Right hindlimb (tissue), 1 donor: ENCODE measurements at places on chromosomes 6 and 20.

- DNase-seq: no peak
These were observed 72.0 kb downstream of the DST start for GRCh38 chr6:56570413-56571359.

DNA sequence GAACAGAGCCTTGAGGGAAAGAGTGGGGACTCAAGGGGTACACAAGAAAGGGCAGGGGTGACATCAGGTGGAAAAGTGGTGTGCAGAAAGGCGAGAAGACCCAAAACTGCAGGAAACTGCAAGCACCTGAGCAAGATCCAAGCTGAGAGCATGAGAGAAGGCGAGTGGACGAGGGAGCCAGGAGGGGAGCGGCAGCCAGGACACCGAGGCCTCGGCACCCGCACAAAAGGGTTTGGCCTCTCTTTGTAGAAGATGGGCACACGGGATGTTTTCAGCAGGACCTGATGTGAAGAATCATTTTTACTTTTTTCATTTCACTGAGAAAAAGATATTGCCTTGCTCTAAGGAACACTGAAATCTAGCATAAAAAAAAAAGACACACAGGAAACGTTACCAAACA lies 82.1 kb upstream of the FOXQ1 start:
- DNase-seq: no peak

DNA sequence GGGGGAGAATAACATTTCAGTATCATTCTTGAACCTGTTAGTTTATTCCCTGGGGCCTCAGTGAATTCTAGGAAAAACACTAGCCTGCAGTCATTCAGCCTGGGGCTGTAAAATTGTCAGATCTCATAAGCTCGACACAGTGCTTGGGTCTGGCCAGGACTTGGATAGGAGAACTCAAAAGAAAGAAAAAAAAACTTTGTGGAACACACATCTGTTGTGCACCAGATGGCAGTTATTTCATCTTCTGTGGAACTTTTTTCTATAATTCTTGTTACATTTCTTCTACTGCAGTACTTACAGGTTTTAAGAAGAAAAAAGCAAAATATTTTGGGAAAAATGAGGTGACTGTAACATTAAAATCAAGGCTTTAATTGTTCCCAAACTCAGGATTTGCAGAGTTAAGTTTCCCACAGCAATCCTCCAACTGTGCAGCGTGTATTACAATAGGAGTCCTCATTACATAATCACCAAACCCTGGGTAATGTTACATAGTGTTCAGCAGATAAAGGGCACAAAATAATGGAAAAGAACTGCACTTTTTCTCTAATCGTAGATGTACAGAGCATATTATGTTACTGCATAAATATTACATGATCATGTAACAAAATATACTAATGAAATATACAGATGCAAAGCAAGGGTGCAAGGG lies 531.1 kb upstream of the CITED2 start:
- DNase-seq: no peak

DNA sequence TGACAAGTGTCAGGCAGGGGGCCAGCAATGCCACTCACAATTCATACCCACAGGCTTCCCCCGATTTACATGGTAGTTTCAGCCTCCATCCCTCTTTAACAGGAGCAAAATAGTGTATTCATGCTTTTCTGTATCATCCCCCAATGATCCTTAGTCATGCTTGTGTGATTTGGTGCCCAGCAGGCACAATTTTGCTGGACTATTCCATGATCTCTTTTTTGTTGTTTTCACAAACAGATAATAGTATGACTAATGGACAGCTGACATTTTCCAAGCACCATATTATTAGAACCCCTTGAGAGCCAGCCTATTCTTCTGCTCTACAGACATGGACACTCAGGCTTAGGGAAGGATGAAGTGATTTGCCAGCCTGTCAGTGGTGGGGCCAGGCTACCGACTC lies 128.2 kb upstream of the RIPOR2 start:
- no peak for DNase-seq

DNA sequence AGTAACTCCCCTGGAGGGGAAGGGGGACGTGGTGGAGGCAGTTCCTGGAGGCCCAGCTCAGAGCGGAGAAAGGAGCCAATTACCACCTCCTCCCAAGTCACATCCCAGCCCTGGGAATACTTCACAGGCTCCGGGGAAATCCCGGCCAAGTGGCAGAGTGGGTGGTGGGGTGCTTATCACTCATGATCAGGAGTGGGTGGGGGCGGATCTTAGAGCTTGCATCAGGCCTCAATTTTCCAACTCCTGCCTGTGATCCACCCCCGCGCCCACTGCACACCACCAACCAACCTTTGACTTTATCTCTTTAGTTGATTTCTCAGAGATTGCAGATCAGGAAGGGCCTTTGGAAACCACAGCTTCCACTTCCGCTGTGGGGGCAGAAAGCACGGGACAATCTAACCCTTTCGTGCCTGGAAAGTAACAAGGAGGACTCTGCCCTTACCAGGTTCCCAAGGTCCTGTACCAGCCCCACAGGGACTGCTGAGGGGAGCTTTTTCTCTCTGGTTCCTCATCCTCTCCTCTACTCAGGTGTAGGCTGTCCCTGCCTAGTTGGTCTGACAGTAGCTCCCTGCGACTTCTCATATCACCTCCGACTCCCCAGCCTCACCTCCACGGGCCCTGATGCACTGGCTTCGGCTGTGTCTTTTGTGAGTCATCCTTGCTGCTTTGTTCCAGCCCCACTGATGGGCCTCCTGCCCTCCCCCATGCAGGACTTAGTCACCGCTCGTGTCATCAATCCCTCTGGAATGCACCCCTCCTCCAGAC lies 24.9 kb upstream of the IER3 start:
- DNase-seq: no peak

GRCh38 chr20:20024942-20025341 lies 7.8 kb downstream of the NAA20 start:
- DNase-seq: no peak

DNA sequence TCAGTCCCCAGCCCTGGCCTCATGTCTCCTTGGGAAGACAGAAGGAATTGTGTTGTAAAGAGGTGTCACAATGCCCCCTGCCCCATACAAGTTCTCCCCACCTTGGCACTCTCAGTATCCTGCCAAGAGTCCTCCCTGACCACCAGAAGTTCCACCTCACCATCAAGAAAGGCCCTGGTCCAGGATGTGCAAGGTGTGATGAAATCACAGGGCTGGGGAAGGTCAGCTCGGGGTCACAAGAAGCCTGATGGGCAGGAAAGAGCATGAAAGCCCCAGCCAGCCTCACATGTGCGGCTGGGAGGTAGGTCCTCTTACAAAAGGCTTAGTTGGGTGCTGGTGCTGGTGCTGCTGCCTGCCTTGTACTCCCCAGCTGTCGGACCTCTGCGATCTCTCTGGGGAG lies 12.9 kb upstream of the C6orf132 start:
- no peak for DNase-seq

DNA sequence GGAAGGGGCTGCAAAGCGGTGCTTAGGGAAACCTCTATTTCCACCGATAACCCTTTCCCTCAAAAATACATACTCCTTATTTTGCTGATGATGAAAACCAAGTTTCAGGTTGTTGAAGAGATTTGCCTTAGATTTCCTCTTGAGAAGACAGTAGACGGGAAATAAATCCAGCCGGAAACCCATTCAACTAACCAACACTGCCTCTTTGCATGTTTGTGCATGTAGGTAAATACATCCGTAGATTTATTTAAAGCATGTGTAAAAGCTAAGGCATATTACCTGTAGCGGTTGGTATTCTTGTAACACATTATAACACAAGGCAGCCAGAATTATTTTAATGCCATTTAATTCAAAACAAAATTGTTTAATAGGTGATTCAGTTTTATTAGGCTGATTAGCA lies 136.3 kb upstream of the SLC22A23 start:
- DNase-seq: no peak

DNA sequence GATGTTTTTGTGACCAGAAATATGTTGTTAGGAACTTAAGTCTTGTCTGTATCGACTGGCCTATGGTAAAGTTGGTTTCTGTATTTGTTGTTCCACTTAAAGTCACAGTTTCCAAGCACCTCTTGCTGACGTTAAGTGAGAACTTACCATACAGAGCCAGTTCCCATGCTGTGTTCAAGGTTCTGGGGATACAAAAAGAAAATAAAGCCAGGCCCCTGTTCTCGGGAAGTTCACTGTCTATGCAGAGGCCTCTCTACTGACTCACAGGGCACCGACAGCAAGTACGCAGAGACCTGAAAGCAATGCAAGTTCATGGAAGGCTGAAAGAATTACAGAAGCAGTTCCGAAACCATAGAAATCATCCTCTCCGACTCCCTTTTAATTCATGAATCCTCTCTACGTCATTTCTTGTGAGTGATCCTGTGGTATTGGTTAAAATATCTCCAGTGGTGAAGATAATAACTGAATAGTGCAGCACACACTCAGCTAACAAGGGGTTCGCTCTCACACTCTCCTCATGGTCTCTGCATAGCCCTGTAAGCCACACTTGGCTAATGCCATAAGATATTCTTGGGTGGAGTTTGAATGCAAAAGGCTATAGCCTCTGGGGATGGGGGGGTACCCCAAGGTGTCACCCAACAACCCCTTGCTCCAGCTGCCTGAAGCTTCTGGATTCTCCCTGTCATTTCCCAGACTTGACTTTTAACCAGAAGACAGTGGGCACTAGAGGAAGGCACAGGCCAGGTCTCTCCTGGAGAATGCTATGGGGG lies 91.2 kb upstream of the EXOC2 start:
- no peak for DNase-seq

DNA sequence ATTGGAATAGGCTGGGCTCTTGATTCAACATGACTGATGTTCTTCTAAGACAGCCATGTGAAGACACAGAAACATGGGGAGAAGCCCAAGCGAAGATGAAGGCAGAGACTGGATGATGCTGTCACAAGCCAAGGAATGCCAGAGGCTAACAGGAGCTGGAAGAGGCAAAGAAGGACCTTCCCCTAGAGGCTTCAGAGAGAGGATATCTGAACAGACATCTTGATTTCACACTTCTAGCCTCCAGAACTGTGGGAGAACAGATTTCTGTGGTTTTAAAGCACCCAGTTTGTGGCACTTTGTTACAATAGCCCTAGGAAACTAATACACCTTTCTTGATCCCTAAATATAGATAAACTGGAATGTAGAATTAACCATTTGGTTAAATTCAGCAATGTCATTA lies 127.0 kb downstream of the EDN1 start:
- DNase-seq: no peak

DNA sequence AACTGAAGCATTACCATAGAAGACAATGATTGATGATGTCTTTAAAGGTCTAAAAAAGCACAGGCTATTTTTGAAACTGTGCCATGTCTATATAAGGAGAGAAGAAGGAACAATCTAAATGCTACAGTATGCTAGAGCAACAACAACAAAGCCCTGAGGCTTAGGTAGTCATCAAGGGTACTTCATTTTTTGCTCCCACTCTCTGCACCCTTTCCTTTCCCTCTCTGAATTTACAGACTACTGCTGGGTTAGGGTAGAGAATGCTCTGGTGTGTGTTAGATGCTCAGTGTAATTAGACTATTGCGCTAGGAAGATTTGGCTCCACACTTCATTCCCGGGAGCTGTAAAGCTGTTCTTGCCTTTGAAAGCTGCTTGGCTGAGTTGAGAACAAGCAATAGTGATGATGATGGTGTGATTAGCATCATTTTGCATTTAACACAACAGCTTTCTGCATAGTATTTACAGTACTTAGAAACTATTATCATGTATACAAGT lies 1262.5 kb upstream of the CITED2 start:
- DNase-seq: no peak

- no peak for DNase-seq
These were observed 86.1 kb downstream of the FAM83B start for GRCh38 chr6:54932622-54933021.

- peak; percentile 72 for DNase-seq
These were observed 765 bp upstream of the GMDS start for GRCh38 chr6:2245877-2246863.

DNA sequence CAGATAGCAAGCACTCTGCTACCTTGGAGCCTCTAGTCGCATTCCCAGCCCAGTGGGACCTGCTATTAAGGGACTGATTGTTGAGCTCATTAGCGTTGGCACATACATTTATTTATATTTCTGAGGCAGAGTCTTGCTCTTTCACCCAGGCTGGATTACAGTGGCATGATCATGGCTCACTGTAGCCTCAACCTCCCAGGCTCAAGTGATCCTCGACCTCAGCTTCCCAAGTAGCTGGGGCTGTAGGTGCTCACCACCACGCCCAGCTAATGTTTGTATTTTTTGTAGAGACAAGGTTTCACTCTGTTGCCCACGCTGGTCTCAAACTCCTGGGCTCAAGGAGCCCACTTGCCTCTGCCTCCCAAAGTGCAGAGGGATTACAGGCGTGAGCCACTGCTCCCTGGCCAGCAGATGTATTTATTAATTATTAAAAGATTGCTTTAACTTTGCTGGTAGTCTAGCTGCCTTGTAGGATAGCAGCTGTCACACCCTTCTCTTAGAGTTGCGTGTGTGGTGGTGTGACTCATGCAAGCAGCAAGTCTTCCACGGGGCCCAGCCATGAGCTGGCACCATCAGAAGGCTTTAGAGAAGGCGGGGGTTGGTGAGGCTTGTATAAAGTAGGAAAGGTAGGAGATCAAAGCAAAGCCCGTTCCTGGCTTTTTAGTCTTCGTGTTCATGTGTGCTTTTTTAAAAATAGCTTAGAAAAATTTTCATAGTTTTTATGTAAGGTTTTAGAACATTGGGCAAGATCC lies 16.5 kb downstream of the ACTR5 start:
- DNase-seq: no peak

DNA sequence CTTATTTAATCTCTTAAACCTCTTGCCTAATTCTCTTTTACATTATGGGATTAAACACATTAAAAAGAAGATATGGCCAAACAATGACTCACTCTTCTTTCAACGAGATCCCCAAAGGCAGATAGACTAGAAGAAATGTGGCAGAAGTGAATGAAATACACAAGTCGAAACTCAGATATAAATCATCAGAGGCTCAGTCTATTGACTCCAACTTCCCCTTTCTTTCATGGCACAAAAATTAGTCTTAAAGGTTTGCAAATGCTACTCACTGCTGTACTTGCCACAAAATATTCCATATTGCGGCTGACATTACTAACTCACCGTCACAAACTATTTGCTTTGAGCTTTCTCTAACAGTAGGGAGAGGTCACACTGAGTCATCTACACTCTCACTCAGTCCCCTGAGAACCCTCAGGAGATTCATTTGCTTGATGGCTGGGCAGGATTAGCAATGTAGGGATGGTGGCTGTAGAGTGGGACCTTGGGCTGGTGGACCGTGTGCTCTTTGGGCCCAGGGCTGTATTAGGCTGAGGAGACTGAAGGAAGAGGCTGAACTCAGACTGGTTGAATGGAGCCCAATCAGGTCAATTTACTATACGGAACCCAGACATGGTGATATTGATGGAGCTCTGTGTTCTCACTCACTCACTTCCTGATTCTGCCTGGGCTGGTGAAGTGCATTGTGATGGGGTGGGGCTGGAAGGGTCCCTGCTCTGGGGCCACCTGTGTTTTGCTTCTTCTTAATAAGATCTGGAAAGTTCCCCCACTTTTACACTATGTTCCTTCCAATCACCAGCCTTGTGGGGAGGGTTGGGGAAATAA lies 42.8 kb upstream of the UBR2 start:
- DNase-seq: no peak

DNA sequence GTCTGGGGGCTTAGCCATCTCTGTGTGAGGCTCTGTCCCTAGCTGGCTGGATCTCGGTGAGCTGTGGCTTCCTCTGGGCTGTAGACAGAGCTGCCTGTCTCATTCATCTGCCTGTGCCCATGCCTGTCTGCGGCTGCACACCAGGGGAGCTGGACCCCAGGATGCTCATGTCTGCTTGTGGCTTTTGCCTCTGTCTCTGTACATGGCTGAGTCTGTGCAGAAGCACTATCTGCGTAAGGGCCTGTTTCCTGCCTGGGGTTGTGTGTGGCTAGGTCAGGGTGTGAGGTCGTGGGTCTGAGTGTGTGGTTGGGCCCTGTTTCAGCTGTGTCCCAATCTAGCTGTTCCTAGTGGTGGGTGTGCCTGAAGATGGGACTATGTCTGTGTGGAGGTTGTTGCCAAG lies 68.2 kb downstream of the CDH22 start:
- DNase-seq: no peak
